ENCODE measurements at places on chromosomes 7 and 10.

GRCh38 chr7:50353201-50353600 lies 48.7 kb downstream of the IKZF1 start:
- DNase-seq = no peak

DNA sequence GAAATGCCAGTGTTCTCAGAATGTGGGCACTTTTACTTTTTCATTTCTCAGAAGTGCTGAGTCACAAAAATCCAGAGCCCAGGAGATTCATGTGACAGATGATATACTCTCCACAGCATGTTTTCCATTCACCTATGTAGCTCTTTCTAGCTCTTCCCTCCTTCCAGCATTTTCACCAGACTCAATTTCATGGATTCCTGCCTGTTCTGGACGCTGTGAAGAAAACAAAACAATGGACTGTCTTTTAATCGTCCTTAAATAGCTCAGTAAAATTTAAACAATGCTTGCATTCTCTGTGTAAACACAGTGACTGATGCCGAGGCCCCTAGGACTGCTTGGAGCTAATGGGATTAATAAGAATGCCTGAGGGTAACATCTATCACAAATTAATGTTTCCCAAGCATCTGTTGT lies 25.5 kb downstream of the ZNF713 start:
- DNase-seq = no peak

DNA sequence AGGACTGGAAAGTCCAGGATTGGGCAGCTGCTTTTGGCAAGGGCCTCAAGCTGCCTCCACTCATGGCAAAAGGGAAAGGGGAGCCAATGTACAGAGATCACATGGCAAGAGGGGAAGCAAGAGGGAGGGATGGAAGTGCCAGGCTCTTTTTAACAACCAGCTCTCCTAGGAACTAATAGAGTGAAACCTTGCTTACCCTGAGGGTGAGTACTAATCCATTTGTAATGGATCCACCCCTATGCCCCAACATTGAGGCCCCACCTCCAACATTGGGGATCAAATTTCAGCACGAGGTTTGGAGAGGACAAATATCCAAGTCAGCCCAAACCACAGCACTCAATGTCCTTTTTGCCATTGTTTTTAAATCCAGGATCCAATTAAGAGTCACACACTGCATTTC lies 12.5 kb downstream of the HABP2 start:
- DNase-seq = no peak

DNA sequence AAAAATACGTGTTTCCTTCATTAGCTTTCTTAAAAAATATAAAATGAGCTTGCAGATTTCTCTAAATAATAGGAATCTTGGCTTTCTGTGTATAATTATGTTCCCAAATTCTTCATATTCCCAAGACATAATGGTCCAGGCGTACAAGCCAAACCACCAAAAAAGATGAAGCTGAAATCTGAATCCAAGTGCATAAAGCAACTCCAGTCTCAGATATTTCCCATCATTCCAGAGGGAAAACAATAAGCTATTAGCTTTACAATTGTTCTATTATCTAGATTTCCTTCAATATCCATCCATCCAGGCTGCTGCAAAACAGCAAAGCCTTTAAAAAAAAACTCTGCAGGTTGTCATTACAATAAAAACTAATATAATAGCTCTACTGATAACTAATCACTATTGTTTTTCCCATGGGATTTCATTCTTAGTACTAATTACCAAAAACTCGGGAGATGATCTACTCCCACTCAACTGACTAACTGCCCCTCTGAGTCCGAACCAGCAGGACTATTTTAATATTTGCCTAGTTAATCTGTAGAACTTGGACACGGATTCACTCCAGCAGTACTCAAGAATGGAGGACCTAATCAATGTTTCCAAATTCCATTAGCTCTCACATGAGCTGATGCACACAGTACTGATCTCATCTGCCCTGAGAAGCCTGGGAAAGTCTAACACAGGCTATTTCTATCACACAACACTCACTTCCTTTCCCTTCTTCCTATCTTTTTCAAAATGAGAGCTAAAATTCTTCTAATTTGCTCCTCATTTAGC lies 108.9 kb upstream of the ASAH2 start:
- no peak for DNase-seq

DNA sequence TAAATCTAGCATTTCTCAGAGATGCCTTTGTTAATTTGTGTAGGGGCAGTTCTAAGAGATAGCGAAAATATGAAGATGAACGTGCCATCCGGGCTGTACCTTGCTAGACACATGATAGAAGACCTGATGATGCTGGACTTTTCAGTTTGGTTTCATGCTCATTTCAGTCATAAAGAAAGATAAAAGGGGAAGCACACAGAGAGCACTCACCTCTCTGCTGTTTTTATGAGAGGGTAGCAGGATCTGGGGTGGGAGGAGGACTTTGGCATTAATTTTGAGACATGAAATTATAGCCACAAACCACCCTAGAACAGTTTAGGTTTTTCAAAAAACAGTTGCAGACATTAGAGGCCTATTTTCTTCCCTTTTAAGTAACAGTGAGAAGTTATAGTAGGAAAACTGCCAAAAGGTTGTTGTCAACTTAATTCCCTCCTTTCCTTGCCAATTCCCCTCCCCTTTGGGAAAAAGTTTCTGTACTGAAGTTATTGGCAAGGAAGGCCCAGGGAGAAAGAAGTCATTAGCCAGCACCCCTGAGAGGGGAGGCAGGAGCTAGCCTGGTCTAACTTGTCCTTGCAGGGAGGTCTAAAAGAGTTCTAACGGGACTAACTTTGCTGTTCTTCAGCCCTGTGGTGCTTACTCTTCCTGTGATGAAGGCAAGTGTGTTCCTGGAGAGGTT lies 2.6 kb downstream of the ST7 start:
- DNase-seq = peak; percentile 20

- DNase-seq = no peak
Observed at GRCh38 chr7:80941208-80941758, 22.4 kb upstream of the SEMA3C start.

GRCh38 chr7:115058726-115059125 lies 136.8 kb downstream of the MDFIC start:
- DNase-seq = peak; percentile 25

DNA sequence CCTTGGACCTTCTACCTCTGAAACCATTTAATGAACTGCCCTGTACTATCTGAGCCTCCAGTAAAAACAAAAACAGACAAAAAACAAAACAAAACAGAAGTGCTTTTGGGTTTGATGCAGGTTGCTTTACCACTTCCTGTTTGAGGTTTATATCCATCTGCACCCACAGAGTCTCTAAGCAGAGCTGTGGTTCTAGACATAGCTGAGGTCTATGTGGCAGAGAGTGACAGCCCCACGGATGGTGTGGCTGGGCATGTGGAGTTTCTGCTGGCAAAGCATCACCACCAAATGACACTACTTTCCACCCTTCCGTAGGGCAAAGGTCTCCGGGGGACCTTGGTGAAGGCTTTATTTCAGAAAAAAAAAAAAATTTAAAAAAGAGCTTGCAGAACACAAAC lies 754.2 kb downstream of the GRID1 start:
- no peak for DNase-seq

- peak; percentile 56 for DNase-seq
Observed at GRCh38 chr7:70646536-70647248, 485.3 kb upstream of the GALNT17 start.

GRCh38 chr10:6469661-6470060 lies 110.4 kb downstream of the PRKCQ start:
- no peak for DNase-seq

DNA sequence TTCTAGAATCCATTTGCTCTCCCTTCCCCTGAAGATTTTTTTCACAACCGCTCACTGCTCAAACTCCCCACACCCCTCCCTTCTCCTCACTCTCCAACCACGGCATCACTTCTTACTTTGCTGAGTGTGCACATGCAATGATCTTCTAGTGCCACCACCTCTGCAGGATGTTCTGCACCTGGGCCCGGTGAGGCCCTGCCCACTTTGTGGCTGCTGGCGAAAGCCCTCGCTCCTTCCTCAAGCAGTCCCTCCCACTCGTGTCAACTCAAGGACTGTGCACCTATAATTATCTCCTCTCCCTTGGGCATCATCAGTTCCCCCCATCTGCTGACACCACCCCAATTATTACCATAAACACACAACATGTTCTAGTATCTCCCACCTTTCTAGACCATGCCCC lies 91.0 kb upstream of the LANCL2 start:
- DNase-seq = no peak

- DNase-seq = no peak
Observed at GRCh38 chr7:50149369-50149768, 56.3 kb upstream of the ZPBP start.

DNA sequence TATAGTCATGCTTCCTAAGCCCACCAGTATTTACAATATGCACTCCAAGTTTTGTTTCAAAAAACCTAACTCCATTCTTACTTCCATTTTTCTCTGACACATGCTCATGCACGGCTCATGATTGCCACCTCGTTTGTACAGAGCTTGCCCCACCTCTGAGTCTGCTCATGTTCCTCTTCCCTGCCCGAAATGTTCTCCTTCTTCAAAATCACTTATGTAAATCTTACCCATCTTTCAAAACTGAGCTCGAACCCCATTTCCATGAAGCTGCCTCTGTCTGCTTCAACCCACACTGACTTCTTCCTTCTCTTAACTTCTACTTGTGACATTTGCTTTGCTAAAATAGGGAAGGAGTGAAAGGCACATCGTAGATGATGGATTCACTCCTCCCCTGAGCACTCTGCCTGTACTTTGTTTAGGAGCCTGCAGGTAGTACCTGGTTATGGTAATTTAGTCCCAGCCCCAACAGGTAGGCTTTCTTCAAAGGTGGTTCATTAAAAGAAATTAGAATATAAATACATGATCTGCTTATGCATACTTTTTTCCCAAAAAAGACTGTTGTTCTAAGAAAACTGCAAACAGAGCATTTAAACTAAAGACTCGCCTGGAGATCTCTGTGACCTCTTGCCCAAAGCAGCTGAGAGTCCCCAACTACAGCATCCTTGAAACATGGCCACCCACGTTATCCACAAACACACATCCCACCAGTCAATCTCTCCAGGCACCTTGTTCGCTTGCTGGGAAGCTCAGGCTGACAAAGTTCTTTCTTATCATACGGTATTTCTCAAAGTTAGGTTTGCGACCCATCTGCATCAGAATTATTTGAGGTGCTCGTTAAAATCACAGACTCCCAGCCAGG lies 172.0 kb downstream of the DGKI start:
- no peak for DNase-seq

DNA sequence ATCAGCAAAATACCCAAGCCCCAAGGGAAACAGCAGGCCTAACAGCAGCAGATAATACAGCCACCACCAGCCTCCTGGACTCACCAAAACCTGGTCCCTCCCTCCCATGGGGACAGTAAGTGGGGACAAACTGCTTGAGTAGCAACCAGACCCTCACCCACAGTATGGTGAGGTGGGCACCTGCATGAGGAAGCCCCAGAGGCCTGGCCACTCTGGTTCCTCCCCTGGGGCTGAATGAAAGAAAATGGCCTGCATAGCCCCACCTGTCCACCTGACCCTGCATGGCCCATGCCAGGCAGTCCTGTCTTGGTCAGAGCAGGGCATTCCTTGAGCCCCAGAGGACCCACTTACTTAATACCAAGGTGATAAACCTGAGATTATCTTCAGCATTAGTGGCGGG lies 13.0 kb upstream of the C10orf90 start:
- DNase-seq = no peak

DNA sequence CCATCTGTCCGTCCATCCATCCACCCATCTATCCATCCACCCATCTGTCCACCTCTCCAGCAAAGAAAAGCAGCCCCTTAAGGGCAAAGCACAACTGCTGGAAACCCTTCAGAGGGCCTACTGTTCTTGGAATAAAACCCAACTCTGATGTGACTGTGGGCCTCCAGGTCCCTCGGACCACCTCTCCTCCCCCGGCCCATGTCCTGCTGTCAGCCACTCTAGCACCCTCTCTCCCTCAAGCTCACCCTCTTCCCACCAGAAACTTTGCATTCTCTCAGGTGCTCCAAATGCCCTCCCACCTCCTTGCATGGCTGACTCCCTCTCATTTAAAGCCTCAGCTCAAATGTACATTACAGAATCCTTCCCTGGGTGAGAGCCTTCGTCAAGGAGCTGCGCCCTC lies 110.3 kb downstream of the ARHGAP22 start:
- no peak for DNase-seq

GRCh38 chr10:5666008-5666840 lies at the start of gene ASB13:
ASB13 (minus strand) TSS chr10:5666595; CDS start chr10:5666551, 44 bp downstream.
- peak; percentile 75 for DNase-seq

DNA sequence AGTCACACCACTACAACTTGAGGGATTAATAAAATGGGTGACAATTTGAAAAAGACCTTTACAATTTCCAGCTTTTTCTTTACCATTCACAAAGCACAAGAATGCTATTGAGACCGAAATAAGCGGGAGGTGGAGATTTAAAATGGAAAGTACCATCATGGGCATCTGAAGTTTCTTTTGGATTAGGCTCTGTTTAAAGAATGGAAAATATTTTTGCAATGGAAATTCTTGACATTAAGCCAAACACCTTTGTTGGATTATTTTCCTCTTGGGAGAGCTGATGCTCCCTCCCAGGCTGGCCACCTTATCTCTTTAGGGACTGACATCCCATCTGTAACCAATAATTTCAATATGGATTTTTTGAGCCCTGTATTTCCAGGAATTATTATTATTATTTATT lies 62.5 kb downstream of the BPGM start:
- no peak for DNase-seq

- DNase-seq = no peak
Observed at GRCh38 chr7:85781606-85782005, 594.8 kb upstream of the SEMA3D start.

- DNase-seq = no peak
Observed at GRCh38 chr10:24449321-24449740, 240.4 kb downstream of the KIAA1217 start.

GRCh38 chr10:48399056-48399541 lies 92.6 kb downstream of the MAPK8 start:
- DNase-seq = no peak

DNA sequence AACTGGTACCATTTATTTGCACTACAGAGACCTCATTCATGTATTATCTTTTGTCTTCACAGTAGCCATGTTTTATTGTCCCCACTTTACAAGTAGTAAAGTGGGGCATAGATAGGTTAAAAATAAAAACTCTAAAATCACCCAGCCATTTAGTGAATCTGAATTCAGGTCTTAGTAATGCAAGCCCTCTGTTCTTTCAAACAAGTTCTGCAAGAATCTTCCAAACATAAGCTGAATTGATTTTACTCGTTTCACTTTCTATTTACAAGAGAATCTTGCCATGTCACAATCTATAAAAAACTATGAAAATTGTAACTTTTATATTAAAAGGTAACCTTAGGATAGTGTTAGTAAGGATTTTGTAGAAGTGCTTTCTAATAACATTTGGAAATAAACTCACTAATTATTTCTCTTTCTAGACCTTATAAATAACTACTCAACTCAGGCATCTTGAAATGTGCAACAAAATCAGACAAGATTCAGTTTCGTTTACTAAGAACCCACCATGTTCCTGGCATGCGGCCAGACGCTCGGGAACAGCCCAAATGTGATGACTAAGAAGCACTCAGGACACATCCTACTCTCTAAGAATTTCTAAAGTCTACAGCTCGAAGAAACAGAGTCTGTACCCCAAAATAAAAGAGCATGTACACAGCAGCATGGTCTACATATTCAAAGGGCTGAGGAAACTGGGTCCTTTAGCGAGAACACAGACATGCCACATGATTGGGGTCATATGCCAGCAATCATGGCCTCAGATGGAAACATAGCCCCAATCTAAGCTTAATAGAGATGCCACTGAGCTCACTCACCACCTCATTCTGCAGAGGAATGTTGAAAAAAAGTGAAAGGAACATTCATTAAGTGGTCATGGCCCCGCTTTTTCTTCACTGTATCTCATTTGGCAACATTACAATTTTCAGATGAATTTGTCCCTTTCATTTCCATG lies 167.6 kb downstream of the AMPH start:
- DNase-seq = no peak

GRCh38 chr7:155084969-155085368 lies 14.8 kb downstream of the HTR5A start:
- DNase-seq = no peak

GRCh38 chr10:126227762-126228134 lies 160.5 kb downstream of the ADAM12 start:
- no peak for DNase-seq

Measured in right hindlimb (tissue), 1 donor.